ENCODE measurements at places on chromosomes 4 and X.

GRCh38 chr4:151807220-151807619 lies 46.4 kb upstream of the GATB start:
- no peak for DNase-seq

GRCh38 chr4:25677943-25678342 lies 22.3 kb downstream of the SLC34A2 start:
- DNase-seq = no peak

GRCh38 chr4:88697588-88698329 lies at the start of gene NAP1L5:
TSS of gene NAP1L5 (minus strand) at chr4:88697829. CDS start at chr4:88697754, 75 bp downstream.
- peak; percentile 47 for DNase-seq

DNA sequence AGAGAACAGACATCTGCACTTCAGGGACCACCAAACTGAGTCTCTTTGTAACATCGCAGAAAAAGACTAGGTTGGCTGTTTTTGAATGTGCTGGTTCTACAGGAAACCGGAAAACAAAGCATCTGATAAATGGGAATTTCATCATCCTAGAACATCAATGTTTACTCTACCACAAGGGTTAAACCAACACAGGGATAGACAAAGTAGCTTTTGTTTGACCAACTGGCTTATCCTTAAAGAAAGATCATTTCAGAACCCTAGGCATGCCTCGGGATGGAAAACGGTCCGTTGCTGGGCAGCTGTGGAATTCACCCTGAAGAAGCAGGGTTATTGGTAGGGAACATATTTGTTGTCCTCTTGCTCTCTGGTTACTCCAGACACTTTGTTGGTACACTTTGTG lies 2355.5 kb upstream of the AGA start:
- DNase-seq = no peak

DNA sequence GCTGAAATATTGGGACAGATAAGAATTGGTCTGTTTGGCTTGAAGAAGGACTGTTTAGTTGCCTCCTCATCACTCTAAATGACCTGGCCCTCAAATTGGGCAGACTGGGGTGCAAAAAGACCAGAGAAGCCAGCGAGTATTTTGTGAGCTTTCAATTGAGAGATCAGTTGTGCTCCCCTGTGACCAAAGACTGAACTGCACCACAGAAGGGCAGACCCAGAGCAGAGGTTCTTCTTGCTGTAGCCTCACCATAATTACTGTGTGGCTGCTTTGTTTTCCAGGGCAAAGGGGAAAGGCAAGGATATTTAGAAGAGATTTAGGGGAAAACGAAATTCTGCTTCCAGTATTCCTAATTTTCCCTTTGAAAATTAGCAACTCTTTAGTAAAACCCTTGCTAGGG lies 104.0 kb upstream of the MBNL3 start:
- DNase-seq = no peak

DNA sequence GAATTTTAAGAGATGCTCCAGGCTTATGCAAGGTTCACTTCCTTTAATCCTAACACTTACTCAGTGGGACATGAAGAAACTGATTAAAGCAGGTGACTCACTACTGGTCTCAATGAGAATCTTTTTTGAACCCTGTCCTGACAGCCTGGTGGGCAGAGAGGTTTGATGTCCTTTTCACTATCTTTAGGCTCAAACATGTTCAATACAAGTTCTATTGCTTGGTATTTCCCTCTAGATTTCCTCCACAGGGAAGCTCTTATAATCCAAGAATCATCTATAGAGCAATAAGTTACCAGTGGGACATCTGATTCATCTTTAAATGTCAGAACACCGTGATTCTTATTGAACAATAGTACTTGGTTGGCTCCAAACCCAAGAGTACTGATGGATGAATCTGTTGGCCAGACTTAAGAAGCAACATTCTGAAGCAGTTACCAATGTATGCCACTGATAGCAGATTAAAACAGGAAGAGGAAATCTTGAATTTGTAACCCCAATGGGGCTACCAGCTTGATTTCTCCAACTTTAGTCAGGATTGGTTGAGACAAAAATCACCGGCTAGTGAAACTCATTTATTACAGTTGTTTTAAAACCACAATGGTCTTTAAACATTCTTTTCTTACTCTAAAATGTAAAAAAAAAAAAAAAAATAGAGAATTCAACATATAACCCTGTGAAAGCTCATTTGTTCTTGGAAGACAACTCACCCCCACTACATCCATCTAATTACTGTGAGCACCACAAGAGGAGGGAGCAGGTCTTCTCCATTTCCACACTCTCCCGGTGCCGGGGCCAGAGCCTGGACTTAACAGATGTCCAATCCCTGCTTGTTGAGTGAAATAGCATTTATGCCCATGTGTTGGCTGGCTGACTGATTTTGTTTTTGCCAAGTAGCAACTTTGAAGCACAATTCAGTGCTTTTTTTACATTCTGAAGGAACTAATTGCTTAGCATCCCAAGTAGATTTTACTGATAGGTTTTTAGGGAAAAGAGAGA lies 43.3 kb downstream of the FGFBP1 start:
- no peak for DNase-seq

GRCh38 chr4:88583631-88584470 lies 8.4 kb upstream of the HERC3 start:
- no peak for DNase-seq

- DNase-seq = no peak
These were observed 3.6 kb downstream of the RPL36A start for GRCh38 chrX:101394372-101394771.

DNA sequence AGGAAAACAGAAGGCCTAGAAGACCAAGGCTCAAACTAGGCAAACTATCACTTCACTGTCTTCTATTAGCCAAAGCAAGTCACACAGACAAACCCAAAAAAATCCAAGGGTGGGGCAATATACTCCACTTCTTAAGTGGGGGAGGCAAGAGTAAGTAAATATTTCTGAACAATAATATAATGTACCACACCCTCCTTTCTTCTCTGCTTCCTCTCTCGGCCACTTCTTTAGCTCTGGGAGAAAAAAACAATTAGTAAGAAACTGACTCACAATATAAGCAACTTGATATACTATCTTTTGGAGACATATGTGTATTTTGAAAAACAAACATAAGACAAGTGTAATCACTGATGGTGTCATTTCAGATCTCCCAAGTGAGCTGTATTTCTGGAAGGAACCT lies 14.8 kb downstream of the DCAF8L1 start:
- no peak for DNase-seq

DNA sequence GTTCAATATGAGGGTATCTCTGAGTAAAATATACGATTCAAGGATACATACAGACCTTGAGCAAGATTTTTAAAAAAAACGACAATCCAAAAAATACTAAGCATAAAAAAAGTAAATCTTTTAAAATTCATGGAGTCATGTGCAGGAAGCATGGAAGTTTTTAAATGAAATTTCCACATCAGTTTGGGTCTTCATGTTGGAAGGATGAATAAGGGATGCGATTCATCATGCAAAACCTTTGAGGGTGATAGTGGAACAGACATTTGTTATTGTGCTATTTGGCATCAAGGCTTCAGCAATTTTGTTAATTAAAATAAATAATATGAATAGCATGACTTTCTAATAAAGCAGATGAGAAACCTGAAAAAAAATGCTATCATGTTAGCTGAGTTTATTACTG lies 815.0 kb upstream of the PCDH10 start:
- no peak for DNase-seq

- no peak for DNase-seq
These were observed 47.6 kb downstream of the METTL14 start for GRCh38 chr4:118732591-118733330.

DNA sequence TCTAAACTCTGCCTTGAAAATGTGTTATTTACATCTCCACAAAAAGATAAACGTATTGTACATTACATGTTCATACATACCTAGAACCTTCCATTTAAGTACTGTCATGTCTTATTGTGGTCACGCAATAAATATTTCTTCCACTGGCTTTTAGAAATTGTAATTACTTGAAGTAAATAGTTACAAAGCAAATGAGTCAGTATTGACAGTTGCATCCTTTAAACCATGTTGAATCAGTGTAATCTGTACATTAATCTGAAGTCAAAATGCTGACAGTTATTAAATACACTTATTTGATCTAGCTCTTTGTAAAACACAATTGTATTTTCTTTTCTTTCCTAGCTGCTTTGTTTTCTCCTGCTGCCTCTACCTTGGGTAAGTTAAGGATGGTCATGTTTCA lies 446.7 kb downstream of the EPHA5 start:
- no peak for DNase-seq

DNA sequence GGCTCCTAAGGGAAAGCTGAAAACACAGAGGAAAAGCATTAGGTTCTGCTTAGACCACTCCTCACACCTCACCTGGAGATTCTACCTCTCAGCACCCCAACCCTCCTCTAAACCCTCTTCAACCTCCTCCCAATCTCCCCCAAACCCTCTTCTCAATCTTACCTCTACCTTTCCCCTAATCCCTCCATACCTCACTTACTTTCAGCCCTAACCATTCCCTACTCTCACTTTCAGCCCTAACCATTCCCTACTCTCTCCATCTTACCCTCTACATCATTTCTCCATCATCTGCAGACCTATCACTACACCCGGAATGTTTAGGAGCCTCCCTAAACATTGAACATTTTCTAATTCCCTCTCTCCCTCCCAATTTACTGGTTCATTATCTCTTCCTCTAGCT lies 3.5 kb downstream of the RTL3 start:
- no peak for DNase-seq

- DNase-seq = no peak
These were observed 97.3 kb downstream of the DDX60 start for GRCh38 chr4:168221301-168221700.

GRCh38 chr4:1808396-1808795 lies 15.3 kb downstream of the FGFR3 start:
- no peak for DNase-seq

GRCh38 chr4:70709611-70710205 lies 12.1 kb upstream of the RUFY3 start:
- no peak for DNase-seq

DNA sequence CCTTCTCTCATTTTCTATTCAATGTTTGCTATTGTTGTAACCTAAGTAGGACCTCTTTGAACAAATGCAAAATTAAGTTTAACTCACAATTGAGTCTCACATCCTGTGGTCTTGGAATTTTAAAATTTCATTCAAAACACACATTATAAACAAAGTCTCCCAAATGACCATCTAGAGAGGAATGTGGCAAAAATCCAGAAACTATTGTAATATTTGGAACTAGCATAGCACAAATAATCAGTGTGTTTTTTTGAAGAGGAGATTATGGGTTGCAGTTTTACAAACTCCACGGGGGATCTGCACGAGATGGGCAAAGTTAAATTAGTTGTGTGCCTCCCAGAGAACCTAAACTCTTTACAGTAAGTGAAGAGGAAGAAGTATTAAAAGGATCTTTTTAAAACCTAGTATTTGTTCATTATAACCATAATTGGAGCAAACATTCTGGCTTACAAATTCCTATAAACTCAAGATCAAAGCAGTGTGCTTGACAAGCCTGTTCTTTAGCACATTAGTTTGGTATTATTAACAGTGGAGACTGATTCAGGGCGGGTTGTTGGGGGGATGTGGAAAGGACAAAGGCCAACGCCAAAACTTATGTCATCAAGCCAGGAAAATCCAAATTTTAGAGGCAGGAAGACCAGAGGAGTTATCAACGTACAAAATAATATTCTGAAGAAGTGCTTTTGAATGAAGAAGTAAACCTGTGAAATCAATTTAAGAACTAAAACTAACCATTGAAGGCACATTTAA lies 22.4 kb upstream of the RBPJ start:
- no peak for DNase-seq

DNA sequence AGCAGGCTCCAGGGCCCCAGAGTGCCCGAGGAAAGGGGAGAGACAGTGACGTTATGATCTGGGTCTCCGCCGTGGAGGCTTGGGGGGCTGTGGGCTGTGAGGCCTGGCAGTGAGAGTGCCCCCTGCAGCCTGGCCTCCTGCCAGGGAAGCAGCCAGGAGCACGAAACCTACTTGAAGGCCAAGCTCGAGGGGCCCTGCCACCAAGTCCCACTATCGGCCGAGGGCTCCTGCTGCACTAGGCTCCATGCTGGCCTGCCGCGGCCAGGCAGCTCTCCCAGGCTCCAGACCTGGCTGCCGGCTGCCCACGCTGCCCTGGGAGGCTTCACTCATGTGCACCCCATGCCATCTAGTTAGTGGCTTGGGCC lies 18.7 kb downstream of the FLNA start:
- DNase-seq = no peak

DNA sequence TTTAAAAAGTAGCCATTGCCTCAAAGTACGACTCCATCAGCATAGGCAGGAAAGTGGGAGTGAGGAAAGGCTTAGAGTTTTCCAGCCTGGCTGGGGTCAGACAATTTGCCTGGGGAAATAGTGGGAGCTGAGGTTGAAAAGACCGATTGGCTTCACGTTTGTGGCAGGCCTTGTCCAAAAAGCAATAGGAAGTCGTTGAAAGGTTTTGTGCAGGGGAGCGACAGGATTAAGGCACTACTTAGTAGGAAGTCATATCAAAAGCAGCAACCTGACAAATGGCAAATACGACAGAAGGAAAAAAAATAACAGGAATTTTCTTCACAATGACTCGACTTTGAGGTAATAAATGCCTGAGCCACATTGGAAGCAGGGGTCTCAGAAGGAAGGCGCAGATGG lies 691 bp upstream of the EREG start:
- DNase-seq = no peak

DNA sequence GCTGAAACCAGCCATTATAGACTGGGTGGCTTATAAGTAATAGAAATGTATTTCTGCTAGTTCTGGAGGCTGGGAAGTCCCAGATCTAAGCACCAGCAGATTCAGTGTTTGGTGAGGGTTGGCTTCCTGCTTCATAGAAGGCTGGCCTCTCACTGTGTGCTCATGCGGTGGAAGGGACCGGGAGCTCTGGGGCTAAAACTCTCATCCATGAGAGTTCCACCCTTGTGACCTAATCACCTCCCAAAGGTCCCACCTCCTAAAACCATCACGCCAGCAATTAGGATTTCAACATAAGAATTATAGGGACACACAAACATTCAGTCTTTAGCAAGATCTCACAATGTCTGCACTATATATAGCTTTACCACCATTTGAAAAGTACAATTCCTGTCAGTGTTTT lies 215.2 kb downstream of the CBR4 start:
- DNase-seq = no peak

- DNase-seq = no peak
These were observed 8.8 kb downstream of the TET2 start for GRCh38 chr4:105155426-105155825.

- DNase-seq = no peak
These were observed 43.5 kb downstream of the CLCN3 start for GRCh38 chr4:169663831-169664230.

GRCh38 chr4:25976780-25977179 lies 62.8 kb downstream of the SMIM20 start:
- no peak for DNase-seq

- no peak for DNase-seq
These were observed 41.1 kb downstream of the FRMD7 start for GRCh38 chrX:132086672-132087071.

GRCh38 chr4:184432127-184432922 lies 42.0 kb downstream of the IRF2 start:
- DNase-seq = no peak

- DNase-seq = no peak
These were observed 8.6 kb upstream of the VCX2 start for GRCh38 chrX:8179656-8180055.

DNA sequence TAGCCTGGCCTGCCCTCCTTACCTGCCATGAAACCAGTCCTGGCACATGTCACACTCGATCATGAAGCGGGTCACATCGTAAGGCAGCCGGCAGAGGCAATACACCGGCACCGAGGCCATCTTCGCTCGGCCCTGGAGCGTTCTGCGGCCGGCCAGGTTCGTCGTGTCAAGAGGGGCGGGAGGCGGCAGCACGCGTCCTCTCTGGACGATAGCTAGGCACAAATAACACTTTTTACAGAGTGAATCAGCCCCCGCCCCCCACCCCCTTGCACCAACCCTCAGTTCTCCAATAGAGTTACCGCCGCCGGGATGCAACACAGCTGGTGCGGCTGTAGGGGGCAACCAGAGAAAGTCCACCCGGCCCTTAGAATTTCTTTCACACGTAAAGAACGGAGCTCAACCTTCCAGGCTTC lies 1.7 kb downstream of the PHF8 start:
- DNase-seq = peak; percentile 5

Data from occipital lobe (tissue), 3 donors.